EH (cell line): ENCODE measurements at places on chromosomes 6 and 20.

DNA sequence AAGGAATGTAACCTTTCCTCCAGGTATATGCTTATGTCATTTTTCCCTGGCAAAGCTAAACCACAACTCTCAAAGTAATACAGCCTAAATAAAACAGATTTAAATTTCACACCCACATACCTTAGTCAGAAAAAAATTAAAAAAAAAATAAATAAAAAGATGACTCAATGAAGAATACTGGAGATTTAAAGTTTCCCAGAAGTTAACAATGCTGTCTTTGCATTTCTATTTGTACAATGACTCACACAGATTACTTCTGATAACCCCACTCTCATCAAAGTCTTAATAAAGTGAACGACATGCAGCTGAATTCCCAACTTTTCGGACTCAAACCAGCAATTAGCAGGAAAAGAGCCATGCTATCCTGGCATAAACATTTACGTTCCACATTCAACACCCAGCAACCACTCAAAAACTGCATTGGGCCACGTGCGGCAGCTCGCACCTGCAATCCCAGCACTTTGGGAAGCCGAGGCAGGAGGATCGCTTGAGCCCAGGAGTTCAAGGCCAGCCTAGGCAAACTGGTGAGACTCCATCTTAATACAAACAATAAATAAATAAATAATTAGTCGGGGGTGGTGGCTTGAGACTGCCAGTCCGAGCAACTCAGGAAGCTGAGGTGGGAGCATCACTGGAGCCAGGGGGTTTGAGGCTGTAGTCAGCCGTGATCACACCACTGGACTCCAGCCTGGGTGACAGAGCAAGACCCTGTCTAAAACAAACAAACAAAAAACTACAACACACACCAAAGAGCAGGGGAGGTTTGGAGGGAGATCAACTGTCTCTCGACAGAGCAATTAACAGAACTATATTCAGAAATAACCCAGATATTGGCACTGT lies 130.5 kb downstream of the WDR27 start:
- peak; percentile 88 for DNase-seq

- no peak for DNase-seq
These were observed 395.2 kb downstream of the BCKDHB start for GRCh38 chr6:80501636-80502035.

GRCh38 chr6:144849920-144850319 lies 564.8 kb downstream of the UTRN start:
- no peak for DNase-seq

GRCh38 chr20:3785240-3786125 lies 1.1 kb downstream of the CENPB start:
- peak; percentile 46 for DNase-seq

DNA sequence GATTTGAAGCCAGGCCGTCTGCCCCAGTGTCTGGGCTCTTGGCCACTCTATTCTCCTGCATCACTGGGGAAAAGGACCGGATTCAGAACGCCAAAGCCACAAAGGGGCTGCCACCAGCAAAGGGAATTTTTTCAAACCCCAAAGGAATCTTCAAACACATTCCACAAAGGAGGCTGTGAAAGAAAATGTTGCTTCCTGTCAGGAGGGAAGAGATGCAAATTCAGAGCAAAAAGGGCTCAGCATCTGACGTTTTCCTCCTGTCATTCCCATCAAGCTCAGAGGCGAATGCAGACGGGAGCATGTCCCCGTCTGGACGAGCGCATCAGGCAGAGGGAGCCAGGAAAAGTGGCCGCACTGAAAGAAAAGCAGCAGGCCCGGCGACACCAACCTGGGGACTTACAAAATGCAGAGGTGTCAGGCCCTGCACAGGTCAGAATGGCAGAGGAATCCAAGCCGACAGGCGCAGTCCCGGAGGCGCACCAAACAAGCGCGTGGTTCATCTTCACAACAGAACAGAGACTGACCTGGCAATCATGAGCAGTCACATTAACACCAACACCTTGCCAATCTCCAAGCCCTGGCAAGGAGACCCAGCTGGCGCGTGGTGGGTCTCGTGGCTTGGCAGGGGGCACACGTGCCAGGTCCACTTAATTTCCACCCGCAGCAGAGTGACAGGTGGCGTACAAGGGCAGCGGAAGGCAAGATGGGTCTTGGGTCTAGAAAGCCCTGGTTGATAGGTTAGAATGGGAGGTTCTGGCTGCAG lies 62.8 kb downstream of the GRM4 start:
- DNase-seq, result no peak

DNA sequence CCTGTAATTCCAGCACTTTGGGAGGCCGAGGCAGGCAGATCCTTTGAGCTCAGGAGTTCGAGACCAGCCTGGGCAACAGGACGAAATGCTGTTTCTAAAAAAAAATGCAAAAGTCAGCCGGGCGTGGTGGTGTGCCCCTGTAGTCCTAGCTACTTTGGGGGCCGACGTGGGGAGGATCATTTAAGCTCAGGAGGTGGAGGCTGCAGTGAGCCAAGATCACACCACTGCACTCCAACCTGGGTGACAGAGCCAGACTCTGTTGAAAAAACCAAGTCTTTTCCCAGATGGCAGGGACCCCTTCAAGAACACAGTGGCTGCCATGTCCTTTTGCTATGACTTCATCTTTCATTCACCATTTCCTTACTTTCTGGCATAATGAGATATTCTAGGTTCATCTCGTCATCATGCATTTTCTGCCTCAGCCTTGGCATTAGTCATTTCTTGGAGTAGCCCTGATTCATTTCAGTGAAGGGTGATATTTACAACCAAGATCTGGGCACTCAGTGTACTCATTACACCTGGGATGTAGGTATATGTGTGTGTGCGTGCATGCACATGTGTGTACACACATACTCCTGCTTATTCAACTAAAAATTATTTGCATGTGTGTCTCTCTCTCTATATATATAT lies 61.4 kb upstream of the TOX2 start:
- DNase-seq, result peak; percentile 21

GRCh38 chr6:135506270-135506997 lies 8.9 kb upstream of the AHI1 start:
- DNase-seq, result peak; percentile 61

GRCh38 chr6:41877051-41877680 lies 18.0 kb downstream of the USP49 start:
- no peak for DNase-seq

- no peak for DNase-seq
These were observed 257.1 kb downstream of the ADGB start for GRCh38 chr6:146855889-146856288.

GRCh38 chr6:134909701-134910592 lies 40.0 kb downstream of the ALDH8A1 start:
- no peak for DNase-seq
